ENCODE measurements at places on chromosomes 2 and 18.

DNA sequence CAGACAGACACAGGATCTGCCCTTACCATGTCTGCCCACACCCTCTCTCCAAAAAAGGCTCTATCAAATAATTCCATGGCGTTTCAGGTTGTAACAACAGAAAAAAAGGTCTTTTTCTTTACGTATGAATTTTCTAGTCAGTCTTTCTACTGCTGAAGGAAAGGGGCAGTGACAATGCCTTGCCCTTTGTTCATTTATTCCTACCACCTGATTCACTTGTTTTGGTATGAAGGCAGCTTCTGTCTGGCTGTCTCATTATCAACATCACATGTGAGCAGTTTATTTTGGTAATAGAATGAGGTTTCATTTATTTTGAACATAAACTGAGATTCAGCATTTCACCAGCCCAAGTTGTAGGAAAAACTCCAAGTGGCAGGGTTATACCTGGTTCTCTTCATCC is 94.3 kb upstream of the KLF7 start:
- no peak for DNase-seq

DNA sequence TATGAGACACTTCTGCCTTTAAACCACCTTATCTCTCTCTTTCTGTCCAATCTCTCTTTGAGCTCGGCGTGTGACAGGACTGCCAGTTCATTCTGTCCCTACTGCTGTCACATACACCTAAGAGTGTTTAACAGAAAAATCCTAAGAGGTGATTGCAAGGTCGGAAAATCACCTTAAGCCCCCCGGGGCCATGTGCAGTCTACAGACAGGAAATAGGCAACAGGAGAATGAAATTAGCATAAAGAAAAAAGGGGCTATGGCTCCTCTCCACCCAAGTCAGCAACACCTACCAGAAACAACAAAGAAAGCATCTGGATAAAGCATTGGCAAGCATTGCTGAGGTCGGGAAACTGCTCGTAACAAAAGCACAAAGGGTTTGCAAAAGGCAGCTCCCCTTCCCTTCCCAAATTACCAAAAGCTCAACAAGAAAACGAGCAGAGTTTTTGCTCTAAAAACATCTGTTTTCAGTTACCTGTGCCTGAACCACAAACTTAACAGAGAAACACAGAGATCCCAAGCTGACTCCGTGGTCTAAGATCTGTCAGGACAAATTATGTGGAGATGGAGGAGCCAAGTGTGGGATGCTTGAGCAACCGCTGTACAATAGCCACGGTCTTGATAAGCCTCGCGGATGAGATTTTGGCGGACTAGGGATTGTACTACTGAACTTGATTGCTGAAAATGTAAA is 30.4 kb downstream of the ANKRD44 start:
- DNase-seq, result no peak

DNA sequence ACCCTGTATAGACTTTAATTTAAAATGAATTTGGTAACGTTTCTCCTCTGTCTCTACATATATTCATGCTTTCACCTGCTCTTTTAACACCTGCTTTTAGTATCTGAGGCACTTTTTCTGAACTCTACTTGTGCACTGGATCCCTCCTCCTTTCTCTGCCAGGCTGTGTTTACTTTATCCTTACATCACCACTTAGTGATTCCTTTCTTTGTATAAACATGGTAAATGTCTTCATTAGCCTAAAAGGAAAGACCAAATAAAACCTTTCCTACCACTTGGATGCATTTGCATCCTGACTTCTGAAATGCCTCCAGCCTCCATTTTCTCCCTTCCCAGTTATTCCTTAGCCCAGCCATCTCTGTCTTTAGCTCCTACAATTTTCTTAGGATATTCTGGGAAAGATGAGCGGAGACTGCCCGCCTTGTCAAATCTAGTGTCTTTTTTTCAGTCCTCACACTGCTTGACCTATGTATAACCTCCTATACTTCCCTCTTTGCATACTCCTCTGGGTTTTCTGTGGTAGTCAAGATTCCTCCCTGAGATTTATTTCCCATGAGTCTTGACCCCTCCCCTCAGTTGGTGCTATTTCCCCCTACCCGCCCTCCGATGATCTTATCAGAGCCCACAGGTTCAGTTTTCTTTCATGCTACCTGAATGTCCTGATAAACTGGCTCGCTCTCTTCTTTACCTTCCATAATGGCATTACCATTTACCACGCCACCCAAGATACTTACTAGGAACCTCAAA is 44.8 kb downstream of the REL start:
- no peak for DNase-seq

GRCh38 chr18:6881034-6881820 is 151.7 kb downstream of the ARHGAP28 start:
- DNase-seq, result no peak

- no peak for DNase-seq
These were observed 92.2 kb upstream of the CDKL4 start for GRCh38 chr2:39335930-39336329.

DNA sequence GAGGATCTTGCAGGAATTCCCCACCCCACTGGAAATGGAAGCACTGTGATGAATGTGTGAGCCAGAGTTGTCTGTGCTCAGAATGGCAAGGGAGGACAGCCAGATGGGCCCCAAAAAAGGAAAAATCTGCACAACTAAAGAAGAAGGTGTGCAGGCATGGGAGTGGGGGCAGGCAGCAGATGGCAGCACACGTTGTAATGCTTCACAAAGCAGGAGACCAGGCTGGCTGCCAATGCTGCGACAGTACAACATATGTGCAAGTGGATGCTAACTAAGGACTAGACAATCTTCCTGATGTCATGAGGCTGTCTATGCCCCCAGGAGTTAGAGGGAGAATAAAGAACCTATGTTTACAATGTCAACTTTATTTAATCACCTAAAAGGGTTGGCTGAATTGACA is 27.2 kb downstream of the ST6GAL2 start:
- DNase-seq, result no peak

DNA sequence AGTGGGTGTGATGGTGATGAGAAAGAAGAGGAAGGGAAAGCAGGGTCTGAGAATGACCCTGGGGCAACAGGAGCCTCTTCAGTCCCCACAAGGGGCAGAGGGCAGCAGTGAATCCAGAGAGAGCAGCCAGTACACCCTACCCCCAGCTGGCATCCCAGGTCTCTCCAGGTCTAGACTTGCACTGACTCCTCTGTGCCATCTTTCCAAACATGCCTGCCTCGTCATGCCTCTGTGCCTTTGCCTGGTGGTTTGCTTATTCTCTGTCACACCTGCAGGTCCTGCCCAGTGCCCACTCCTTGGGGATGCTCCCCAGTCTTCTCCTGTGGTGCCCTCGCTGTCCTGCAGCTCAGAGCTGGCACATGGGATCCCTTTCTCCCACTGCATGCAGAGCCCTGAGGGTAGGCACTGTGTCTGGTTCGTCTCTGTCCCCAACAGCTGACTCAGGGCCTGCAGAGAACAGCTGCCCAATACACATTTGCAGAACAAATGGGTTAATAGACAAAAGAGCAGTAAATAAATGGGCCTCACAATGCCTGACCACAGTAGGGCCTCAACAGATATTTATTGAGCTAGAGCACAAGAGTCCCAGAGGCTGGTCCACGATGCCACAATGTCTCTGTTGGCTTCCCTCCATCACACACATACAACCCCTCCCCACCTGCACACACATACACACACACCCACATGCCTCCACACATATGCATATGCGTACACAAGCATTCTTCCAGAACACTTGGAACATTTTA is 89.8 kb downstream of the HS1BP3 start:
- DNase-seq, result no peak

DNA sequence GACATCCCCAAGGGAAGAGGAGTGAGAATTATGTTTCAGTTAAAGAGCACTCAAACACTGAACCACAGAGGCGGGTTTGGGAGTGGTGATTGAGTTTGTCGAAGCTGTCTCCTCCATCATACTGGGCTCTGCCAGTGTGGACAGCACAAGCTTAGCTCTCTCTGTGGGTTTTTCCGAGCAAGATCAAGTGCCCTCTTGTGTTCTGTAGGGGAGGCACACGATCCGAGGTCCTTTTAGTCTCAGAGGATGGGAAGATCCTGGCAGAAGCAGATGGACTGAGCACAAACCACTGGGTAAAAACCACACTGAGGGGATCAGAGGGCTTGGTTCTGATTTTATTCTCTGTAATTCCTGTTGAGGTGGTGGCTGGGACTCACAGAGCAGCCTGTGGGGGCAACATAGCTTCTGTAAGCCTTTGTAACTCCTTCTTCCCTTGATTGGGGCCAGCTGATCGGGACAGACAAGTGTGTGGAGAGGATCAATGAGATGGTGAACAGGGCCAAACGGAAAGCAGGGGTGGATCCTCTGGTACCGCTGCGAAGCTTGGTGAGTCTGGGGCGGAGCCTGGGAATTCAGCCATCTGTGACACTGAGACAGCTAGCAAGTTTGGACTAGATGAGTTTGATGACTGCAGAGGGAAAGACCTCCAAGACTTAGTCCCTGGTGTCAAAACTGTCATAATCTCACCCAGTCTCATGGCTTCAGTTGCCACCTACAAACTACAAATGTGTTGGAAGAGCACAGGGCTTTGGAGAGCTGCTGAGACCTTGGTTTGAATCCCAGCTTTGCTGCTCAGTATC is 2.0 kb downstream of the NAGK start:
- DNase-seq, result no peak

GRCh38 chr2:69945441-69945840 is 16.0 kb downstream of the ASPRV1 start:
- DNase-seq, result no peak

DNA sequence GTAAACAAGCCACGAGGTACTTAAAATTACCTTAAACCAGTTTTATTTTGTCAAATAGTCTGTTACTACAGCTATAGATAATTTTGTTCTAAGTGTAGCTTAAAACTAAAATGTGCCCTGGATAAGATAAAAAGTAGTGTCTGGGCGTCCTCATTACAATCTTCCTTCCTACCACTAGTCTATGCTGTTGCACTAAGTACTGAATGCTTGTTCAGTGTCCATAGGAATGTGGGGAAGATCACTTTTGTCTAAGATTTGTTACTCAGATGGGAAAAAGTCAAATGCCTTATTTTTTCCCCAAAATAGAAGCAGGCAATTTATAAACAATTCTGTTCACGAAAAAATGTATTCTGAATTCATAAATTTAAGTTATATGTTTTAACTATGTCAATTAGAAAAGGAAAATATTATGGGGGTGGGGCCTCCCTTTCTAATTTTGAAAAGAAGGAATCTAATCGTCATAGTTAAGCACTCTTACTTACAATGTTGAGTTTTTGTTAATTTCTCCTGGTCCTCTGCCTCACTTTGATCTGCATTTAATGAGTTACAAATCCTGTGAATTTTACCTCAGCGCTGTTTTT is 140.4 kb upstream of the VRK2 start:
- DNase-seq, result no peak

GRCh38 chr2:24220554-24221291 is 45.9 kb downstream of the FAM228A start:
- DNase-seq, result no peak

GRCh38 chr2:231545105-231545902 is 15.1 kb upstream of the NMUR1 start:
- peak; percentile 25 for DNase-seq

GRCh38 chr2:78068808-78069207 is 546.6 kb upstream of the LRRTM4 start:
- DNase-seq, result no peak

DNA sequence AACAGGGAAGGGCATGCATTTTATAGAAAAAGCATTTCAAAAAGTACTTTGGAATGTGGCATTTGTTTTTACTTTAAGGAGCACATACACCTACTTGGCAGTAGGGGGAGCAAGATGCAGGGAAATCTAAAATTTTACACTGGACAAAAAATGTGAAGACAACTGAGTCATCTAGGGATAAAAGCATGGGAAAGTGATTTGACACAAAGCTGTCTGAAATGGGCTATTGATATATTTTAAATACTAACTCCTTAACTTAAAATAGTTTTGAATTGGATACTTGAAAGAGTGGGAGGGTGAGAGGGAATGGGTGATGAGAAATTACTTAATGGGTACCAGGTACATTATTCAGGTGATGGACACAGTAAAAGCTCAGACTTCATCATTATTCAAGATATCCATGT is 15.8 kb downstream of the TMEM200C start:
- no peak for DNase-seq

- DNase-seq, result no peak
These were observed 85.8 kb upstream of the ID2 start for GRCh38 chr2:8595811-8596600.

- DNase-seq, result no peak
These were observed 19.0 kb downstream of the BOK start for GRCh38 chr2:241577413-241578122.

- no peak for DNase-seq
These were observed 353.7 kb downstream of the ARL6IP6 start for GRCh38 chr2:153072077-153072476.

DNA sequence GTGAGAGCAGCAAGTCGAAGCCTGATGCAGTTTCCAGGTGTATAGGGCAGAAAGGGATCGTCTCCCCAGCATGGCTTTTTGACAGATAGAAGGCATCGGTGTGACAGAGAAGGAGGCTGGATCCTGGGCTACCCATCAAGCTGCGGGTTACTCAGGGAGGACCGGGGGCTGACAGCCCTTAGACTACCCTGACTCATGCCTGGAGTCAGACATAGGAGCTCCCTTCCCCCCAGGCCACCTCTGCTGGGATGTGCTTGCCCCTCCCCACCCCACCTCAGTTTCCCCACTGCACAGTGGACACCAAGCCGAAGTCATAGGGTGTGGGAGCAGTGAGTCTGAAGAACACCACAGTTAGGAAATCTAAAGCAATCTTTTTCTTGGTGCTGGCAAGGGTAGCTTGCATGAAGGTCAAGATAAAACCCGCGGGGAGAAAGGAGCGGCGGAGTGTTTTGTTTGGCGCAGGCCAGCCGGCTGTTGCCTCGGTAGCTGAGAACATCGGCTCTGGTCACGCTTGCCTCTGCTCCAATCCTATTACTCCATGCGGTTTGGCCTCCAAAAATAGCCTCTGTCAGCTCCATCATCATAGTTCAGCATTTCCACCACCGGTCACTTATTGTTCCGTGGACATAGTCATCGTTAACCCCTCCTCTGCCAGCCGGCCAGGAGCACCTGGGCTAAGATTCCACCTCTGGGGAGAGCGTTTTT is 169.2 kb upstream of the GLI2 start:
- DNase-seq, result no peak

DNA sequence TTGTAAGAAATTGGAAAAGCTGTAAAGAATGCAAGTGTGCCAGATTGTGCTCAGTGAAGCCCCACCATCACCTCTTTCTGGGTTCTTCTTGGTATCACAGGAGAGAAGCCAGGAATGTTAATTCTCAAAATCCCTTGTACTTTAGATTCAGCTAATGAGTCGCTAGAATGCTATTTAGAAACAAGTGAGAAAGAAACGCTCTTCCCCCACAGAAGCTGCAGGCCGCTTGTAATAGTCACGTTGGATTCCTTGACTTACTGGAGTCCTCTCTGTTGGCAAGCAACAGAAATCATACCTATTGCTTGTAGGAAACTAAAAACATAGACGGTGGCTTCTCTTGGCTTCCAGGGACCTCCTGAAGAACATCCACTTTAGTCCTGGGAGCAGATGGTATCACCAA is 375.6 kb upstream of the LRATD1 start:
- DNase-seq, result no peak

DNA sequence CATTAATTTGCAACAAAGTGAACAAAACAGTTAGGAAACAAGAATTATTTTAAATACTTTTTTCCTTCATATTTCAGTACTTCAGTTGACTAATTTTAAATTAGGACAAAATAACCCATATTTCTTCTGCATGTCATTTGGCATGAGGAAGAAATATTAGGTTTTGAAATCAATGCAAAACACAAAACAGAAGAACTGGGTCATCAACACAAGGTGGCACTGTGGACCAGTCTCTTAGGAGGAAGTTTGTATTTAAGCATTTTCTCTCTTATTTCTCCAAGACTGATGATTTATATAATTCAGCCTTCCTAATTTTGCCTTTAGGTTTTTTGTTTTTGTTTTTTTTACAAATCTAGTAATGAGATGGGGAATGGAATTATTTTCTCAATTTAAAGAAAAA is 352.8 kb upstream of the KCNH7 start:
- no peak for DNase-seq

Measured in activated T-cell treated with anti-CD3 and anti-CD28 coated beads for 4 hours (primary cell).